Renal cortex interstitium (tissue), 15 donors: ENCODE measurements at places on chromosomes 6 and 20. TPM values are rescaled to one million over a fixed set of nuclear protein-coding genes. Genes with fewer than 3 reads are reported as not detected.

The MOCS3 gene
- 5.4 TPM for polyA plus RNA-seq

The RFX6 gene
- not detected for polyA plus RNA-seq

- no peak for DNase-seq
These were observed 318.7 kb downstream of the RFPL4B start for GRCh38 chr6:112665815-112666214.

The C4A gene
- 15.7 TPM for polyA plus RNA-seq
